ENCODE measurements at places on chromosomes 11 and 22.

- DNase-seq, result no peak
Measured at GRCh38 chr22:48760481-48761390, 1066.9 kb downstream of the BRD1 start.

DNA sequence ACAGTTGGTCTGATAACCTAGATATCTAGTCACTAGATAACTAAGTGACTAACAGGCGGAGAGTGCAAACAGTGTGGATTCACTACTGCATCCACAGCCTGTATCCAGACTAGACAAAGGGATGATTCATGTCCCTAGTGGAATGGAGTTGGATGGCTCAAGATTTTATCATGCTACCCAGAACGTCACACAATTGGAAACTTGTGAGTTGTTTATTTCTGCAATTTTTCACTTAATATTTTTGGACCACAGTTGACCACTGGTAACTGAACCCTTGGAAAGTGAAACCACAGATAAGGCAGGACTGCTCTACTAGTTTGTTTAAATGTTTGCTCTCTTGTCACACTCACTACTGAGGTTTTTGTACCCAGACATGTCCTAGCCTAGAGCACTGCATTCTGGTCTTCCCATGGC, 76.0 kb downstream of the UBASH3B start:
- DNase-seq, result no peak

DNA sequence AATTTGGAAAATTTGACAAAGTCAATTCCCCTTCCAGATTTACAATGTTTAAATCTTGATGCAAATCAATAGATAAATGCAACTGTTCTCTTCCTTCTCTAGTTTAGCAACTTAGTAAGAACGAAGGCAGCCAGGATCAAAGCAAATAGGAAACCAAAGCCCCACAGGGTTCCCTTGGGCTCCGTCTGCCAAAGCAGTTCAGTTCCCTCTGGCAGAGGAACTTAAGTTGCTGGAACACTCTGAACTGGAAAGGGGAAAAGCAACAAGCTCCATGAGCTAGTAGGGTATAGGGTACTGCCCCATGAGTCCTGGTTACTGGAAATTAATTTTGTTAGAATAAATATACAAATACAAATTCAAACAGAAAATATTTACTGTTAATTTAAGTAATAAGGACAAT, 91.3 kb downstream of the RELT start:
- DNase-seq, result peak; percentile 53

DNA sequence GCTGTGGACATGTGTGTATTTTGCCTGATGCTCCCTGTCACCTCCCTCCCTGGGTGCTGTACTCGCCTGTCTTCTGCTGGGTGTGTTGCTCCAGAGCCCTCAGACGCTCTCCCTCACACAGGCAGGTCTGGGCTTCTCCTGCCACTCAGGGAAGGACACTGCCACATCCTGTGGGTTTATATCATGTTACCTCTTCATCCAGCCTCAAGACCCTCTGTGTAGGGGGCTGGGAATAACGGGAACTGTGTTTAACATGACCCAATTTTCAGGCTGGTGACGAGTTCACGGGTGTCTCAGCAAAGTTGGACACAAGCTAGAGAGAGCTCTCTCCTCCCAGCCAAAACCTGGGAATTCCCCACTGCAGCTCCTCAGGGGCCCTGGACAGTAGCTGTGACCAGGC, 24.6 kb downstream of the MYBPC3 start:
- DNase-seq, result no peak

- DNase-seq, result peak; percentile 27
Measured at GRCh38 chr22:32378707-32379272, 21.1 kb downstream of the RFPL3 start.

DNA sequence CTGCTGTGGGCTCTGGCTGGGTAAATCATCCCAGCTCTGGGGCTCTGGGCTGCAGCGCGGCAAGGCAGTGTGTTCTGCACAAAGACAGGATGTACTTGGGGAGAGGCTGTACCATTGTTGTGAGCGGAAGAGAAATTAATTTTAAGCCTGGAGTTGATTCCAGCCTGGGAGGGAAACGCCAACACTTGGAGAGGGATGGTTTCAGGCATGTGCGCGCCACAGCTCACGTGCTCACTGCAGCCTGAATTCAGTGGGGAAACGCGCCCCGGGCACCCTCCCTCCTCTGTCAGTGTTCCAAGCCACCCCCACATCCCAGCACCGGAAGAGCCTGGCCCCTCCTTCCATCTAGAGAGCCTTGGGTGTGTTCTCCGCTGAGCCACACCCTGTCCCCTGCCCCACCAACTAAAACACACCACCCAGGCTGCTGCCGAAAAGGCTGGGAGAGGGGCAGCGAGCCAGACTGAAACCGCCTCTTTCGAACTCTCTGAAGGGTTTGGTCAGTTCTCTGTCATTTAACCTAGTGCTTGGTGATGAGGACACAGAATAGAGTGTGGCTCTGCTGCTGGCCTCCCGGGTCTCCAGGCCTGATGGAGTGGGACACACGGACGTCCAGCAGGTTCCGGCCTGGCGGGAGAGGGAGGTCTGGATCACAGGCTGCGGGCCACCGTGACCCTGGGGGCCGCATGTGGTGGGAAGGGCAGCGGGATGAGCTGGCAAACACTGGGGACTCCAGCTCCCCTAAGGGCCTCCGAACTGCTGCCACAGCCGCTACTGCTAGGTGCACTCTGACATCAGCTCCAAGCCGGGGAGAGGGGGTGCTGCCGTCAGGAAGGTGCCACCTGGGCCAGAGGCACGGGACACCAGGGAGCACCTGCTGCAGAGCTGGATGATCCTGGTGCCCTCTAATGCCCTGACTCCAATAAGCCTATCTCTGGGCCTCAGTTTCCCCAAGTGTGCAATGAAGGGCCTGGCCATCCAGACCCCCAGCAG, 230.8 kb downstream of the CTTN start:
- no peak for DNase-seq

- DNase-seq, result no peak
Measured at GRCh38 chr11:72770799-72771198, 18.6 kb upstream of the ARAP1 start.

GRCh38 chr11:112999520-112999919, 38.3 kb downstream of the NCAM1 start:
- no peak for DNase-seq

GRCh38 chr22:40898850-40899357, 37.0 kb upstream of the DNAJB7 start:
- peak; percentile 62 for DNase-seq

GRCh38 chr11:113574586-113574985, 99.4 kb upstream of the DRD2 start:
- DNase-seq, result no peak

GRCh38 chr11:67264877-67265632, 1.2 kb upstream of the GRK2 start:
- no peak for DNase-seq
